ENCODE measurements at places on chromosomes 16 and 17.

GRCh38 chr17:30235386-30236296 is at the start of gene SLC6A4:
SLC6A4 (minus strand) TSS chr17:30235697; CDS start chr17:30221958, 13,739 bp downstream.
- peak within 1 kb of the TSS; percentile 61 for H3K4me3 ChIP-seq
- no peak for DNase-seq
- no peaks in the 10 kb centered on the region for H3K27me3 ChIP-seq
- H3K4me1 ChIP-seq = peaks cover 63% of the 10 kb centered on the region
- H3K36me3 ChIP-seq = no peaks in the 10 kb centered on the region
- peak within 1 kb of the TSS; percentile 71 for H3K27ac ChIP-seq

DNA sequence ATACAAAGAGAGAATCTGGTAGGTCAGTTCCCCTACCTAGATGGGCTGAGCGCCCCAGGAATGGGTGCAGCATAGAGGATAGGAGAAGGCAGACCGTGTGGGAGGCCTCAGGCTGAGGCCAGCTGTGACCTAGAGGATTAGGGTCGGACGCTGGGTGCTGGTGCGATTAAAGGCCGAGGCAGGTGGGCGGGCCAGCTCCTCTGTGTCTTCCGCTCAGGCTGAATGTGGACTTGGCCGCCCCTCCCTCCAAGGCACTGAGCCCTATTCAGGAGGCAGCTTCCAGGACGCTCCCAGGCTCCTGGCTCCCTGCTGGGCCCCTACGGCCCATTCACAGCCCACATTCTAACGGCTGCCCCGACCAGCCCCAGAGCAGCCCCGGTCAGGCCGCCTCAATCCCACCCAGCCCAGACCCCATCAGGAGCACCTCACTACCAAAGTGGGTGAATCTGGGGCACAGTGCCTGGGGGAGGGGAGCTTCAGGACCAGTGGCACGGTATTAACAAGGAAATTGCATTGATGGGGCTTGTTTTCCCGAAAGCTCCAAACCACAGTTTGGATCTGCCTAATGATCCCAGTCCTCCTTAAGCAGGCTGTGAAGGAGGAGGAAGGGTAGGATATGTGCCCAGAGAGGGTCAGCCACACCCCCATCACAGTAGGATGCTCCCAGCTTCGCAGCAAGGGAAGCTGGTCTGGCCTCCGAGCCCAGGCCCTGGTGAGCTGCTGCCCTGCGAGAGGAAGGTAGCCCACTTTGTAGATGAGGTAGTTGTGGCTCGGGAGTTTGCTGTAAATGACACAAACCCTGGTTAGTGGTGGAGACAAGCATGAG is 14.5 kb downstream of the RHBDL3 start:
- no peak overlapping the region for H3K27ac ChIP-seq
- no peaks in the 10 kb centered on the region for H3K27me3 ChIP-seq
- no peak for DNase-seq
- H3K4me1 ChIP-seq = peaks cover 15% of the 10 kb centered on the region
- H3K36me3 ChIP-seq = no peaks in the 10 kb centered on the region

- no peaks in the 10 kb centered on the region for H3K27me3 ChIP-seq
- no peaks in the 10 kb centered on the region for H3K4me1 ChIP-seq
- DNase-seq = no peak
- no peak overlapping the region for H3K4me3 ChIP-seq
- no peaks in the 10 kb centered on the region for H3K36me3 ChIP-seq
These were observed 271.5 kb upstream of the C16orf82 start for GRCh38 chr16:26795184-26795583.

GRCh38 chr17:2346475-2346874 is 9.2 kb downstream of the SGSM2 start:
- no peak for DNase-seq
- no peaks in the 10 kb centered on the region for H3K27me3 ChIP-seq
- no peak overlapping the region for H3K4me3 ChIP-seq
- H3K27ac ChIP-seq = peak overlapping the region; percentile 57
- H3K36me3 ChIP-seq = peaks cover 35% of the 10 kb centered on the region

DNA sequence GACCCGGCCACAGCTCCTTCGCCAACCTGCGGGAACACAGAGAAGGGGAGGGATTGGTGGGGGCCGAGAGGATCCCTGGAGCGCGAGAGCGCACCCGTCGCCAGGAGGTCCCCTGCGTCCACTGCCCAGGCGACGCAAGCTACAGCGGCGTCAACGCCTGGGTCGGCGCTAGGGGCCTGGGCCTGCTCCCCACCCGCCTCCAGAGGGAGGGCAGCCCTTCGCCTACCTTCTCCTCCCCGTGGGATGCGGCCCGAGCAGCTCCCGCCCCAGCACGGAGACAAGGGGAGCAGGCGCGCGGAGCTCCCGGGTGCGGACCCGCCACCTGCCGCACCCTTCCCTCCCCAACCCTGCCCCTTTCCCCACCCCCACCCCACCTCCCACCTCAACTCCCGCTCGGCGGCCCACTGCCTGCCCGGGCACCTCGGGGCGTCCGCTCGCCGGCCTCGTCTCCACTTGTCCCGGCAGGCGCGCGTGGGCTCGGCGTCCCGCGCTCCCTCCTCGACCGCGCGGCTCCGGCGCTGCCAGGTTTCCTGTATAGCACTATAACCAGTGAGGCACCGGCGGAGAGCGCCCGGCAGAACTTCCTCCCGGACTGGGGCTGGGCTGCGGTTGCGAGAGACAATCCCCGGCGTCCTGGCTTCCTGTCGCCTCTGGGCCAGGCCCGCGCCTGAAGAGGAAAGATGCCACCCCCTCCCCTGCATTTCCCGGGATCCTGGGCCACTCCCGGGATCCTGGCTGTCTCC is 119.1 kb upstream of the SMURF2 start:
- no peaks in the 10 kb centered on the region for H3K27me3 ChIP-seq
- peaks cover 40% of the 10 kb centered on the region for H3K36me3 ChIP-seq
- peak overlapping the region; percentile 89 for H3K27ac ChIP-seq

GRCh38 chr17:80063830-80064585 is 27.6 kb downstream of the CCDC40 start:
- no peak overlapping the region for H3K4me3 ChIP-seq
- no peak for DNase-seq
- H3K4me1 ChIP-seq = peaks cover 15% of the 10 kb centered on the region
- peaks cover 12% of the 10 kb centered on the region for H3K27me3 ChIP-seq
- H3K36me3 ChIP-seq = no peaks in the 10 kb centered on the region

DNA sequence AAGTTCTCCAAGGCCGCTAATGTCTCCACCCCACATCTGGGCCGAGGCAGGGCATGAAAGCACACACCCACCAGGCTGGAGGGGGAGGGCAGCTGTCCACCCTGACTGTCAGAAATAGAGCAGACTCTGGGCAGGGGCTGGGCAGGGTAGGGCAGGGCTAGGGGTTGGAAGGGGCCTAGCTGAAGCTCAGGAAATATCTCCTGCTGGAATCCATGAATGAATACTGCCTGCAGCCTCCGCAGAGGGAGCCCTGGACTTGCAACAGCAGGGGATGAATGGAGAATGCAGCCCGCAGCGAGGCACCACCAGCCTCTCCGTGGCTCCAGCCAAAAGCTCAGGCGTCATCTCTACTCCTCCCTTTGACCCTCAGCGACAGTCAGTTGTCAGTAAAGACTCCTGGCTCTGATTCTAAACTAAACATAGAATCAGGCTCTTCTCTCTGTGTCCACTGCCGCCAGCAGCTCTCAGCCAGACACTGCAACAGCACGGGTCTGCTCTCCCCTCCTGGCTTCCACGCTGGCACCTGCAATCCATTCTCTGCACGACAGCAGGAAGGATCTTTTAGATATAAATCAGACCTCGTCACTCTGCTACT is 23.9 kb upstream of the NGFR start:
- H3K27me3 ChIP-seq = peaks cover 5% of the 10 kb centered on the region
- no peak for DNase-seq
- H3K36me3 ChIP-seq = no peaks in the 10 kb centered on the region
- peaks cover 23% of the 10 kb centered on the region for H3K4me1 ChIP-seq

- H3K27me3 ChIP-seq = no peaks in the 10 kb centered on the region
- no peak overlapping the region for H3K4me3 ChIP-seq
- H3K4me1 ChIP-seq = peaks cover 10% of the 10 kb centered on the region
These were observed 6.9 kb upstream of the ABCA10 start for GRCh38 chr17:69235338-69236058.

DNA sequence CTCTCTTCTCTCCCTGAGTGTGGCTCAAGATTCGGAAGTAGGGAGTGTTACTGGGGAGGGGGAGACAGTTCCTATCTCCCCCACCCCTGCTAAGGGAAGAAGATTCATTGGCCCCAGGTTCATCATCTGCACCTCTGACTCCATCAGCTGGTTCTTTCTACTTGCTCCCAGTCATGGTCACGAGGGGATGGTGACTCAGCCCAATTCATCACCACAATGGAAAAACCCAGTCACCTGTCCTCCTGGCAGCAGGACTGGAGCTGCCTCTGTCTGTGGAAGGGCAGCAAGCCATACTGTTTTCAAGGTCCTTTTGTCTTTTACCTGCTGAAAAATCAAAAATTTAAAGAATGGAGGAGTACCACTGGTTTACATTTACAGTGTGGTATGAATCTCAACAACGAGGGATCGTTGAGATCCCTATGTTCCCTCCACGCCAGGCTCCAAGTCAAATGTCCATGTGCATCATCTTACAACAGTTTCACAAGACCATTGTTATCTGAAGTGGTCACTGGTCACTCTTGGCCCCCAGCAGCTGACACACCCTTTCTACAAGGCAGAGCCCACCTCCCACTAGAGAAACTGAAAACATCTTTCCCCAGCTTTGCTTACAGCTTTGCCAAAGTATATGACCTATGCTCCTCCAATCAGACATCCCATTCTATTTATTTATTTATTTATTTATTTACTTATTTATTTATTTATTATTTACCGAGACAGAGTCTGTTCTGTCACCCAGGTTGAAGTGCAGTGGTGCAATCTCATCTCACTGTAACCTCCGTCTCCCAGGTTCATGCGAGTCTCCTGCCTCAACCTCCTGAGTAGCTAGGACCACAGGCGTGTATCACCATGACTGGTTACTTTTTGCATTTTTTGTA is 40.4 kb upstream of the NDRG4 start:
- DNase-seq = no peak
- H3K36me3 ChIP-seq = no peaks in the 10 kb centered on the region
- peaks cover 39% of the 10 kb centered on the region for H3K4me1 ChIP-seq
- no peaks in the 10 kb centered on the region for H3K27me3 ChIP-seq

DNA sequence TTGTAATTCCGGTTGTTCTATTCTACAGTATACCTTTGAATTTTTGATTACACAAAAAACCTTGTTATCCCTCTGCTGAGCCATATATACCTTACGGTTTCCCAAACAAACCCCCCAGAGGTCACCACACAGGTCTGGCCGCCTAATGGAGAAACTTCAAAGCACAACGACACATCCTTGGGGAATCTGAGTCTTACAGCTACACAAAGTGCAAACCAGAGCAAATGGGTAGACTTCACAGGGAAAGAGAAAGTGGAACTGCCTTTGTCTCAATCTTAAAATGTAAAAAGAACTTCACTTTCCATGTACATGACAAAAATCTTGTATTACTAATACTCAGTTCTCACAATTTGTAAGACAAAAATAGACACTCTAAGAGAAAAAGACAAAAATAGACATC is 2.7 kb downstream of the FBXO31 start:
- peak overlapping the region; percentile 96 for H3K4me3 ChIP-seq
- peak overlapping the region; percentile 96 for H3K27ac ChIP-seq
- H3K36me3 ChIP-seq = no peaks in the 10 kb centered on the region
- DNase-seq = no peak
- H3K4me1 ChIP-seq = peaks cover 77% of the 10 kb centered on the region
- H3K27me3 ChIP-seq = no peaks in the 10 kb centered on the region

DNA sequence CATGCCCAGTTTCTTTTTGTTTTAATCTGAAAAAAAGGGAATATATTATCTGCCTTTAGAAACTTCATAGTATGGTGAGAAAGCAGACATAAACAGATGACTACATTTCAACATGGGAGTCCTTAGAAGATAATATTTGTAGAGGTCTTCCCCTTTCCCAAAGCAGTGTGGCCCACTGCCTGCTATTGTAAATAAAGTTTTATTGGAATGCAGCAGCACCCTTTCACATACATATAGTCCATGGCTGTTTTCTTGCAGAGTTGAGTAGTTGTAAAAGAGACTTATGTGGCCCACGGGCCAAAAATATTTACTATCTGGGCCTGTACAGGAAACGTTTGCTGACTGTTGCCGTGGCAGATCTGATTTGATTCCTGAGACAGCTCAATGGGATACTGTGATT is 8.5 kb downstream of the KATNIP start:
- H3K36me3 ChIP-seq = no peaks in the 10 kb centered on the region
- H3K4me1 ChIP-seq = no peaks in the 10 kb centered on the region
- H3K27ac ChIP-seq = no peak overlapping the region
- no peak for DNase-seq
- H3K27me3 ChIP-seq = no peaks in the 10 kb centered on the region
- no peak overlapping the region for H3K4me3 ChIP-seq

DNA sequence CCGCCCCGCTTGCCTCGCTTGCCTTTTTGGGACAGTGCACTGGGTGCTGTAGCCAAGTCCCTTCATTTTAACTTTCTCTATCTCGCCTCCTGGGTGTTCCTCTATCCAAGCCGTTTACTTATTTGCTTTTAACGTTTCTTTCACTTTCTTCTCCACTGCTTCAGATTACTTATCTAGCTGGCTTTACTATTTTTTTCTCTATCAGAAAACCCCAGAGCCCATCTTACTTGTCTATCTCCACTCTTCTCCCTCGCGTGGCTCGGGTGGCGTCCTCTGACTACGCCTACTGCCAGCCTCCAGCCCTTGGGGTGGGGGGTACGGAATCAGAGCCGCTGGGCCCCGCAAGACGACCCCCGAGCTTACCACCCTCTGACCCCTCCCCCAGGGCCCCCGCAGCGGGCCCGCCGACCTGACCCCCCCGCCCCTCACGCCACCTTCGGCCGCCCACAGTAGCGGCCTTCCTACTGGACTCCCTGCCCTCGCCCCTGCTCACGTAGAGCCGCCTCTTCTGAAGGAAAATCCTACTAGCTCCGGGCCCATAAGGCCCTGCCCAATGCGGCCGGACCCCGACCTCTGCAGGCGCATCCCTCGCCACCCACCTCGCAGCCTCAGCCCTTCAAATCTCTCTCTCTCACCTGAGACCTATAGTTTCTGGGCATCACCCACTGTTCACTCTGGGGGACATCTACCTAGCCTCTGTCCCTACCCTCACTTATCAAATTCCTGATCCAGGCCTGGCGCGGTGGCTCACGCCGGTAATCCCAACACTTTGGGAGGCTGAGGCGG is 1.0 kb upstream of the SLC12A4 start:
- peak overlapping the region; percentile 89 for H3K27ac ChIP-seq
- H3K4me3 ChIP-seq = peak overlapping the region; percentile 55
- no peak for DNase-seq
- H3K27me3 ChIP-seq = no peaks in the 10 kb centered on the region

GRCh38 chr17:49071106-49071505 is 61.5 kb upstream of the B4GALNT2 start:
- no peaks in the 10 kb centered on the region for H3K36me3 ChIP-seq
- H3K4me3 ChIP-seq = no peak overlapping the region
- no peaks in the 10 kb centered on the region for H3K4me1 ChIP-seq
- DNase-seq = no peak
- peaks cover 89% of the 10 kb centered on the region for H3K27me3 ChIP-seq

- H3K27ac ChIP-seq = no peak overlapping the region
- no peak for DNase-seq
- H3K27me3 ChIP-seq = no peaks in the 10 kb centered on the region
- no peaks in the 10 kb centered on the region for H3K36me3 ChIP-seq
- no peak overlapping the region for H3K4me3 ChIP-seq
- no peaks in the 10 kb centered on the region for H3K4me1 ChIP-seq
These were observed 32.3 kb downstream of the PECAM1 start for GRCh38 chr17:64358261-64358788.

Data from esophagus squamous epithelium (tissue), 5 donors.